ENCODE measurements at places on chromosomes 16 and 17.

DNA sequence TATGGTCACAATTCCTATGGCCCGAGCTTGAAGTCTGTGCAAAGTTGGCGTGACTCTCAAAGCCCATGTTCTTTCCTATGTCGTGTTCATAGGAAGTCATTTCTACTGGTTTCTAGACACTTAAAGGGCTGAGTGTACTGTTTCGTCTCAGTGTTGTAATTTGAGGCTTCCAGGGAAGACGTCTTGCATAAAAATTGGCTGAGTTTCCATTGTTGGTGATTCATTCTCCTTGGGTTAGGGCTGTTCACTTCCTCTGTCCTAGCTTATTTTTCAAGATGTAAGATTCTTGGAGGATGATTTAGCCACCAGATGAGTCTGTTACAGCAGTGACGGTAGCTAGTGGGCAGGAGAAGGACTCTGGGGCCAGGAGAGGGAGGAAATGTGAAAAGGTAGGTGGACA, 43.1 kb downstream of the PIK3R5 start:
- no peak for DNase-seq

DNA sequence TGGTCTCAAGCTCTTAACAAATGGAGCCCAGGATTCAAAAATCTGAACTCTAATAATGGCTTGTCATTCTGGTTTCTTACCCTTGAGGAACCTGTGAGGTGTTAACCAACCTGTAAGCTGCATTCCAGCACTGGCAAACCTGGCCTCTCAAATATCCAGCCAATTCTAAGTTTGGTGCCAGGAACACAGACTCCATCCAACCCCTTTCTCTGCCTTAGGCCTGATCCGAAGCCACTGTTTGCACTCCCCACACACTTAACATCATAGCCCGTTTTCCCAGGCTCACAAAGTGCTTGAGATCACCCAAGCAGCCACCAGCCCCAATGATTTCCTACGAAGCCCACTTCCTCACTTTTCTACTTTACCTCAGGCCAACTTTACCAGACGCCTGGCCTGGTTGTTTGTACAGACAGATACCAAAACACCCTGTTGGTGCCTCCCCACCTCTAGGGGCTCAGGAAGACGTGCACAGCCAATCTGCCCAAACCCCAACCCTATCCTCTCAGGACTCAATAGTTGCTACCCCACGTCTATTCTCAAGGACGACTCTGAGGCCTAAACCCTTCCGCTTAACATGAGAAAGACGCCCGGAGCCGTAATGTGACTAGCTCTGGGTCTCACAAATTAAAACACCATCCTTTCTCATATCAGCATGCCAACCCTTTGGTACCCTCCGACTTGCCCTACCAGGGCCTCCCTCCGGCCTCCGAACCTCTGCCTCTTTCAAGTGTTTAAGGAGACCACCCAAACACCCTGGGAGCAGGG, 3.2 kb upstream of the PER1 start:
- no peak for DNase-seq

DNA sequence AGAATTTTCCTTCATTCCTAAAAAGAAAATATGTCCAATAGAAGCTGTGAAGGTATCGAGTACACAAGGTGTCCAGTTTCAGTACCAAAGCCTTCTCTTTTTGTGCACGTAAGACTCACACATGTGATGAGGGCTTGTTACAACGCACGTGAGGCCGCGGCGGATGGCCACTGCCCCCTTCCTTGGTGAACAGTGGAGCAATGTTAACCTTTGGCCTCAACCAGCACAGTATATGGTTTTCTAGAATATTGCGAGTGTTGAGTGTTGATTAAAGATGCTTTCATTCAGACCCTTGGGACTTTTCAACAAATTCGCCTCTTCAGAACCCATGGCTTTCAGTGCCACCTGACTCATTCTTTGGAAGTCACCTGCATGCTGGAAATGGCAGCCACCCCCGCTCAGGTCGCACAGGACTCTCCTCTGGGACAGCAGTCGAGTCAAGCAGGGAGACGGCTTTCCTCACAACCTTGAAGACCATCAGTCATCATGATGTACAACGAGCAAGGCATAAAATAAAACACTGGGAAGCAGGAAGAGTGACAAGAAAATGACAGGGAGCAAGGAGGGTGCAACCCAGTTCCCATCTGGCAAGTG, 14.5 kb downstream of the MAP1LC3B start:
- no peak for DNase-seq

GRCh38 chr16:87584271-87584670, 18.0 kb upstream of the JPH3 start:
- DNase-seq = no peak

GRCh38 chr17:72406498-72406897, 285.7 kb downstream of the SOX9 start:
- no peak for DNase-seq

GRCh38 chr16:27720731-27721530, 171.0 kb downstream of the KATNIP start:
- DNase-seq = no peak

GRCh38 chr16:11196286-11196828, 59.6 kb downstream of the SOCS1 start:
- DNase-seq = no peak

DNA sequence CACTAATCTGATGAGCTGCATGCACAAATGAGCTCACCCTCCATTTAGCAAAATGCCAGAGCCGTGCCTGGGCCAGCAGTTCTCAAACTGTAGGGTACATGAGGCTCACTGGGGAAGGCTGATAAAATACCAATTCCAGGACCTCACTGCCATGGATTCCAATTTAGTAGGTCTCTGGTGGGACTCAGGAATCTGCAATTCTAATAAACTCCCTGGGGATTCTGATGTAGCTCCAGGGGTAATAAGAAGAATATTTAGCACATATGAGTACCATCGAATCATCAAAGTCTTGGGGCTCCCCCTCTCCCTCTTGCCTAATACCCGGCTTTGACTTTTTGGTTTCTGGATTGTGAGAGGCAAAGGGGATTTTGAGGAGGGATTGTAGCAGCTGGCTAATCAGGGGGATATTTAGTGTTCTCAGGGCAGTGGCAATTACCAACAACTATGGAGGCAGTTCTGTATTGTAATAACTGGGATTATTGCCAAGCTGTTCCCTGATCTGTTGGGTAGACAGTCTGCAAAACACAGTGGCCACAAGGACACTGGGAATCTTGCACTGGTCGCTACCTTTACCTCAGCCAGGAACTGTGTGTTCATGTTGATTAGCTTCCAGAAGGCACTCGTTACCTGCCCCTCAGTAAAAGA, 140.4 kb downstream of the SHISA9 start:
- no peak for DNase-seq

DNA sequence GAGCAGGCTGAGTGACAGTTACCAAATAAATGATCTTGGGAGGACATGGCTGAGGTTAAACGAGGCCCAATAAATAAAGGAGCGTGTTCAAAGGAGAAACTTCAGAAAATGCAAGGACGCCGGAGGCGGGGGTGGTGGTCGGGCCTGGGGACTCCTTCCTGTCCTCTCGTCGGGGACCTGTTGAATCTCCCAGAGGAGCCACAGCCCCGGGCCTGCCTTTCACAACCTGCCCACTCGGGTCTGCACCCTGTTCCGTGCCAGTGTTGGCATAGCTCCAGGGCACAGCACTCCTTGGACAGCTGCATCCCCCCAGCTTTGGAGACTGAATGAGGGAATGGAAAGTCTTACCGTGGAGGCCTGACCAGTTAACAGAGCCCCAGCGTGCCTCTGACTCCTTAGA, 8.1 kb upstream of the TBX4 start:
- no peak for DNase-seq

DNA sequence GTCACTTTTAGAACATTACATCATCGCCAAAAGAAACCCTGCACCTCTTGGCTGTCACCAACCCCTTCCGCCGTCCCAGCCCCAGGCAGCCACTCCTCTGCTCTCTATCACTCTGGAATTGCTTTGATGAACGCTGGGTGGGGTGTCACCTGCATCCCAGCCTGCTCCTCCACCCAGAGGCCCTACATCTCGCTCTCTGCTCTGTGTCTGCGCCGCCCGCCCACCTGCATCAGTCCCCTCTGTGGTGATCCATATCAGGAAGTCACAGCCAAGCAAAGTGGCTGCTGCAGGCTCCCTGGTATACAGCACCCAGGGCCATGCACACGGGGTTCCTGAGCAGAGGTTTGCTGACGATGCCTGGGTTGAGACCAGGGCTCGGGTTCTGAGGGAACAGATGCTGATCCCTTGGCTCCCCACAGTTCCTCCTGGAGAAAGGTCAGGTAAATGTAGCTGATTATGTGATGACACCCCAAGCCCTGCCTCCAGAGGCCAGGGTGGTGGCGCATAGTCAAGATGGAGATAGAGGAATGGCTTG, 30.8 kb downstream of the MPRIP start:
- DNase-seq = no peak

DNA sequence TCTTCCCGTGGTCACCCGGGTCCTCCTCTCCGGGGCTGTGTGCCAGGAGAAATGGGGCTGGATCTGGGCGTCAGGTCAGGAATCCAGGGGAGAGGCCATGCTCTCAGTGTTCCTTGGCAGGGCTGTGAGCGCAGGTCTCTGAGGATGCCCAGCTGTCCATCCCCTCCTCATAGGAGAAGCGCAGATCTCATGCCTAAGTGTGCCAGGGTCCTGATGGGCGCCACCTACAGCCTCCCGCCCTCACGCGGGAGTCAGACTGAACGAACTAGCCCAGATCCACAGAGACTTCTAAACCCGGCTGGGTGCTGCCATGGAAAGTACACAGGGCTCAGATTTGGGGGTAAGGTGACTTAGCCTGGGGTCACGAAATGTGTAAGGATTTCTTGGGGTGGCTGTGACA, 24.3 kb downstream of the MGRN1 start:
- DNase-seq = no peak

DNA sequence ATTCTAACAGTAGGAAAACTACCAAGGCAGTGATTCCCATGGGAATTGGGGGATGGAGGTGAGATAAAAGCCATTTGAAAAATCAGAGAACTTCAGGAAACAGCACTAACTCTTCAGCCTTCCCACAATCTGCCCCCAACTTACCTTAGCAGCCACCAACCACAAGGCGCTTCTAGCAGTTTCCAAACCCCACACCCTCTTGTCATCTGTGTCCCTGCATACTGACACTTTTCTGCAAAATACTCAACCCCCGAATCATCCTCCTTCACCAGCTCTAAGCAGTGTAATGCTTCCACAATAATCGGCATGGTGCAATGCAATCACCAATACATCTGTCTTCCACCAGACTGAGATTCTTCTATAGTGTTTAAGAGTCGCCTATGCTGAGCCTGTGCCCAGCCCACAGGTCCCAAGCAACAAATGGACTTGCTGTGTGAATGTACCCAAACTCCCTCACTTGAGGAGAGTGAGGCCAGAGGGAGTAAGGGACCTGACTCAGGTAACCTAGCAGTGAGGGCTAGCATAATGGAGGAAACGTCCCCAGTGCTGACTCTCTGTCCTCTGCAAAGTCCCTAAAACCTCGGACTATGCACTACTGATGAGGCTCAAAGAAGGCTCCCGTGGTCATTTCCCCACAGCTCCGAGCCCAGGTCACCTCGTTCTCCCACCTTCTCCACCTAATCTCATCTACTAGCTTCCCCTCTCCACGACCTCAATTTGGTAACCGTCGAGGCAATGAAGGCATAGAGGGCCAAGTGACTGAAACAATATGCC, 943 bp downstream of the DYNC1LI2 start:
- DNase-seq = no peak

DNA sequence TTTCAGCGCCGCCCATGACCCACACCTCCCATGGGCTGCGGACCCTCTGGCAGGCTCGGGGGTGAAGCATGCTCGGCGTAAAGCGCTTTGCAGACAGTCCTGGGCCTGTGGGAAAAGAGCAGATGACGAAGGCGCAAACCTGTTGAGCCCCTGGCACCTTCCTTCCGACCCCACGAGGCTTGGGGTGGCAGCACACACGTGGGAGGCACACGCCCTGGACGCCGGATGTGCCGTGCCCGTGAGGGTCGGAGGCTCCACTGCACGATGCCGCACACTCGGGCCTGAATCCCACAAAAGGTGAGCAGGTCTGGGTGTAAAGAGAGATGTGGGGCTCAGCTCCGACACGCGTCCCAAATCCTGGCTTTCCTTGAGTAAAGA, 71.1 kb downstream of the LMF1 start:
- no peak for DNase-seq

- DNase-seq = no peak
These were observed 145.6 kb upstream of the RCVRN start for GRCh38 chr17:10050597-10051101.

DNA sequence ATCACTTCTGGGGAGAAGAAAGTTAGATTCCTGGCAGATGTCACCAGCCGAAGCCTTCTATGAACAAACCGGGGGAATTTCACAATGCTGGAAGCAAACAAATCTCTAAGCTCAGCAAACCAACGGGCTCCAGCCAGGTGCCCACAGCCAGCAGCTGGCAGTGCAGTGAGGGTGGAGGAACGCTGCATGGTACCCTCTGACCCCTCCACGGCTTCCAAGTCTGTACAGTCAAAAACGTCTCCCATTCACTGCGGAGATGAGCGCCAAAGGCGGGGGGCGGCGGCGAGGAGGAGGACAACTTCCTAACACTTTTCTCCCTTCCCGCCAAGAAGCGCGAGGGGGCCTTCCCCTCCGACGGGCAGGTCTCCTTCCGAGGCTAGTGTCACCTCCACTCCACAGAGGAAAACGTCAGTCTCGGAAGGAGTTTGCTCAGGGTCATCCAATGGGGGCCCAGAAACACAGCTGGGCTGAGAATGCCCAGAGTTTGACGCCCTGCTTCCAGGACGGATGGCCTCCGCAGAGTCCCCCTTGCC, 924 bp downstream of the ZNF598 start:
- no peak for DNase-seq

- no peak for DNase-seq
These were observed 5.6 kb downstream of the SPATA32 start for GRCh38 chr17:45256114-45256966.

- no peak for DNase-seq
These were observed 737 bp downstream of the DHRS13 start for GRCh38 chr17:28901866-28902818.

- no peak for DNase-seq
These were observed 50.3 kb upstream of the BRD7 start for GRCh38 chr16:50419116-50419515.

GRCh38 chr16:27405546-27406451, 3.8 kb downstream of the IL21R start:
- no peak for DNase-seq

DNA sequence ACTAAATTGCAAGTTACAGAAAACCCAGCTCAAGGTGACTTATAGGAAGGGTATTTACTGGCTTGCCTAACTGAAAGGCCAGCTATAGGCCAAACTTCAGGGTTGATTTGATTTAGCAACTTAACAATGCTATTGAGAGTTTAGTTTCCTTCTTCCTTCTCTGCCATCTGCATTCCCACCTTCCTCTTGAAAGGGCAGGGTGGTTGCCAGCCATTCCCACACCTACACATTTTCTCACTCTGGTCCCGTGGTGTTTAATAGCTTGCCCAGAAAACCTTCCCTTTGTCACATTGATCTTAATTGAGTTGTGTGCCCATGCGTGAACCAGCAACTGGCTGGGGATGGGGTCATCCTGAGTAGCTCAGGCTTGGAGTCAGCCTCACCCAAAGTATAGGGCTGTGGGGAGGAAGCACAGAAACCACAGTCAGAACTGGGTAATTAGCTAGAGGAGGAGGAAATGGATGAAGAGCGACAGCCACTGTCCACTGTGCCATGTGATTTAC, 194.7 kb downstream of the SPECC1 start:
- no peak for DNase-seq

Measured in iPS DF 6.9 (cell line).